ENCODE measurements at places on chromosomes 7 and 10.

DNA sequence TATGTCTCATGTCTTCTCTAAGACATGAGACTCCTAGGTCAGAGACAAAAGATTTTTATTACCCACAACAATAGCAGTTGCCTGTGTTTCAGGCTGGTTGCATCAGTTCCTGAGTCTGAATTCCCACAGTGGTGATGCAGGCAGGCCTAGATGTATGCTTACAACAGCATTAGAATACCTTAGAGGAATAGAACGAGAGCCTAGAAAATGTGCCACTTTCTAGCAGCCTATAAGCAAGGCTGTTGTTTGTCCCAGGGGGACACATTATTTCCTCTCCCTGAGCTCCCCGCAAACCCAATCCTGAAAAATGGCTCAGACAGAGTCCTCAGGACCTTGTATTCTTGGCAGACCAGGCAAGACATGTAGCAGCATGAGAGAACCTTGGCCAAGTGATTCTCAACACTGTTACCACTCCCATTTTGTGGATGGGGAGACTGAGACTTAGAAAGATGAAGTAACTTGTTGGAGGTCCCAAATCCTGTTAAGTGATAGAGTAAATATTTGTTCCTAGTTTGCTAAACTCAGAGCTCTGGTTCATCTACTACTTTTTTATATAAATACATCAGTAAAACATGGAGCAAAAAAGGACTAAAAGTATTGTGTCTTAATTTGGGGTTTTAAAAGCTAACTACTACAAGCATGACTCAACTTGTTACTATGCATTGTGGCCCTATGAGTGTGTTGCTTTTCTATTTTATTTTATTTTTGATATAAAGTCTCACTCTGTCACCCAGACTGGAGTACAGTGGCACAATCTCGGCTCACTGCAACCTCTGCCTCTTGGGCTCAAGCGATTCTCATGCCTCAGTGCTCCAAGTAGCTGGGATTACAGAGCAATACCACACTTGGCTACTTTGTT lies 14.2 kb downstream of the VTI1A start:
- no peak for DNase-seq

DNA sequence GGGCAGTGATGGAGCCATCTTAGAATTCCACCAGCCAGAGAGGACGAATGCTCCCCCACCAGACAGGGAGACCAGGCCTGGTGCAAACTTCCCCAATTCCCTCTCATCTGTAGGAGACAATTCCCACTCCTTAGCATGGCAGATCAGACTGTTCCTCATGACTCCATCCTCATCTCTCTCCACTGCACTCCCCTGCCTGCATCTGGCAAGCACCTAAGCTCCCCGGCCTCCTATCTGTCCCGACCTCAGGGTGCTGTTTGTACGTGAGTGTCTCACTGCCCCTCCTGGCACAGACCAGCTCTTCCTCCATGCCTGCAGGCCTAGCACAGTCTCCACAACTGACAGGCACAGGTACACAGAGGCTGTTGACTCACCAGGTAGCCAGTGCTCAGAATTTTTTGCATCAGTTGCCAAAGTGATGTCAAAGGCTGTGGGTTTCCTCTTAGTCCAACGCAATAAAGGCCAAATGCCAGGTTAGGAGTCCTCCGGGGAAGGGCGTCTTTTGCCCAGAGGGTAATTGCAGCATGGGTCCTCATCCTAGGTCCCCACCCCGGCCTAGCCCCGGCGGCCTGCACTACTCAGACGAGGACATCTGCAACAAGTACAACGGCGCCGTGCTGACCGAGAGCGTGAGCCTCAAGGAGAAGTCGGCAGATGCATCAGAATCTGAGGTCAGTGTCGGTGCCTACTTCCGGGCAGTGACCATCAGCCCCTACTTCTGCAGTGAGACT lies 436.8 kb upstream of the FOXK1 start:
- DNase-seq = no peak

- DNase-seq = peak; percentile 30
Observed at GRCh38 chr10:16470747-16471146, 33.9 kb downstream of the PTER start.

DNA sequence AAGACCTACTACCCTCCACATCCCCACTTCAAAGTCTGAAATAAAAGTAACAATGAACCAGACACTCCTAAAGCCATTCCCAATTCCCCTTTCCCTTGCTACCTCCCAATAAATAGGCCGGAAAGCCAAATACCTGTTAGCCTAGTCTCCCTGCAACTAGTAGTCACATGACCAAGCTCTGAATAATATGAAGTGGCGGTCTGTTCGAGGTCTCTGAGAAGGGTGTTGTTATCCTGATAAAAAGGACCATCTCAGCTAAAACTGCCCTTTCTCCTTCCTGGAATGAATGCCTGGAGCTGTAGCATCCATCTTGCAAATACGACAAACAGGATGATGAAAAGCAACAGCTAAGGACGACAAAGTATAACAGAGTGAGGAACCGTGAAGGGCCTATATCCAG lies 6.0 kb downstream of the KIF5B start:
- no peak for DNase-seq

- no peak for DNase-seq
Observed at GRCh38 chr7:12553416-12553815, 17.1 kb upstream of the SCIN start.

- no peak for DNase-seq
Observed at GRCh38 chr7:35657125-35657524, 37.8 kb downstream of the HERPUD2 start.

- no peak for DNase-seq
Observed at GRCh38 chr10:30093303-30093950, 34.0 kb upstream of the JCAD start.

DNA sequence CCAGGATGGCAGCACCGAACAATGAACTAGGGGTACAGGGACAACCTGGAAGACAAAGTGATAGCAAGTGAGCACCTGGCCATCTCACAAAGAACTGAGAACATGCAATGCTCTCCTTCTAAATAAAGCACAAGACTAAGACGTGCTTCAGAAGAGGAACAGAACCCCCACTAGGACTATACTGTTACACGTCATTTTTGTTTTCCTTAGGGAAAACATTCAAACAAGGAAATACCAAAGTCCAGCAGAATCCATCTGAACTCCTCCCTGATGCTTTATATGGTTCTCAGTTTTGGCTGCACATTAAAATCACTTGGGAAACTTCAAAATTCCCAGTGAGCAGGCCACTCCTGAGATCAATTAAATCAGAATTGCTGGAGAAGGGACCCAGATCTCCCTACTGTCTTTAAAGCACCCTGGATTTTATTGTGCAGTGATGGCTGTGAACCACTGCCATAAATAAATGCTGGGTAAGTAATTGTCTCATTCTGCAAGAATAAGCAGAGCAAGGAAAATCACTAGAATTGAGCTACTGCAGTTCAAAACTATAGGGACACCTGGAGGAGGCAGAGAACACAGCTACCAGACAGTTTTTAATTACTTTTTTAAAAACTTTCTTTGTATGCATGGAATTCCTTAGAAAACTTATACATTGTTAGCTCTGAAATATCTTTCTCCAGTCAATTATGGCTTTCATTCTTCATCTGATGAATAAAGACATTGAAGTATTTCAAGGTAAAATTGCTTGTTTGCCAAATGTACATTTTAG lies 866.5 kb upstream of the GHITM start:
- DNase-seq = no peak

- DNase-seq = no peak
Observed at GRCh38 chr10:43323245-43323644, 48.2 kb upstream of the FXYD4 start.

- DNase-seq = no peak
Observed at GRCh38 chr10:127976701-127977356, 69.9 kb downstream of the PTPRE start.

DNA sequence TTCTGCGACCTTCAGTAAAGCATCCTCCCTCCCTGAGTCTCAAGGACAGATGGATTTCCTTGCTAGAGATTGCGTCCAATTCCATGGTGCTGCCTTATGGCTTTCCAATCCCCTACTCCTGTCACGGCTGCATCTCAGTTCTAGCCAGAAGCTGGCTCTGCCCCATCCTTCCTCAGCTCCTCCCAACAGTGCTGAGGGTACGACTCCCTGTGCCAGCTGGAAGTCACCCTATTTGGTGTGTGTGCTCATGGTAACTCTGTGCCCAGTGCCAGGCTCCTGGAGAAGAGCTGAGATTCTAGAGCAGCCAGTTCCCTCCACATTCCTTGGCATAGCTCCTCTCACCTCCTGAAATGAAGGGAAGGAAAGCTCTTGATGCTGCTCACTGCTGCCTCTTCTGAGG lies 185.0 kb upstream of the PODXL start:
- DNase-seq = no peak

- no peak for DNase-seq
Observed at GRCh38 chr7:56121440-56121839, 5.2 kb upstream of the NUPR2 start.

DNA sequence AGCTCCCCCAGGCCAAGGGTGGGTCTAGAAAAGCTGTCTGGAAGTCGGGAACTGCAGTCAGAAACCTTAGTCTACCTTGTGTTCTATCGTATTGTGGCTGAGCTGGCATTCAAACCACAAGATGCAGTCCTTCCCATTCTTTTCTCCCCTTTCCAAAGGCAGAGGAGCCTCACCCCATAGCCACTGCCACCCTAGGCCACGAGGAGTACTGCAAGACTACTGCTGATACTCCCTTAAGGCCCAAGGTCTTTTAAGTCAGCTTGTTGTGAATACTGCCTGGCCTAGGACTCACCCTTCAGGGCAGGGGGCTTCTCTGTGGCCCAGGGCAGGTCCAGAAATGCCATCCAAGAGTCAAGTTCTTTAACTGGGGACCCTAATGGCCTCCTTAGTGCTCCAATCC lies 214.5 kb upstream of the CNTNAP2 start:
- DNase-seq = no peak

- no peak for DNase-seq
Observed at GRCh38 chr7:95105627-95106026, 198.2 kb downstream of the PPP1R9A start.

GRCh38 chr7:11895337-11895736 lies 63.3 kb upstream of the THSD7A start:
- DNase-seq = no peak

DNA sequence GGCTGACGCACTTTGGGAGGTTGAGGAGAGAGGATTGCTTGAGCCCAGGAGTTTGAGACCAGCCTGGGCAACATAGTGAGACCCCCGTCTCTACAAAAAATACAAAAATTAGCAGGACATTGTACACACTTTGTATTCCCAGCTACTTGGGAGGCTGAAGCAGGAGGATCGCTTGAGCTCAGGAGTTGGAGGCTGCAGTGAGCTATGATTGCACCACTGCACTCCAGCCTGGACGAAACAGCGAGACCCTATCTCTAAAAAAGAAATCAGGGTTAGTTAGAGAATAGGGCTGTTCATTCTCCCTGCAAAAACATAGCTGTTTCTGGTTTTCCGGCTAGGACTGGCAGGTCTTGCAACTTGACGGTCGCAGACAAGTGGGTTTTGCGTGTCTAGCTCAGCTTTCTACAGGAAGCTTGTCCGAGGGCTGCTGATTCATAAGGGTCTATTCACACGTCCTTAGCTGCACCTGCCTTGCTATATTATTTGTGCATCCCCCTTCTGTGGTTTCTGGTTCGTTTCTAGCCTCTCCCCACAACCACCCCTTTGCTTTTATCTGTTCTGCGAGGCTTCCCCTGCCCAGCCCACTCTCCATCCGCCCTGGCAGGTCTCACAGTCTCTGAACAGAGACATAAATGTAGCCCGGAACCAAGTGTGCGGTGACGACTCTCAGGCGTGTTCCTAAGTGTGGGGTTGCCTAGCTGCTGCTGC lies 10.7 kb downstream of the AMZ1 start:
- no peak for DNase-seq

DNA sequence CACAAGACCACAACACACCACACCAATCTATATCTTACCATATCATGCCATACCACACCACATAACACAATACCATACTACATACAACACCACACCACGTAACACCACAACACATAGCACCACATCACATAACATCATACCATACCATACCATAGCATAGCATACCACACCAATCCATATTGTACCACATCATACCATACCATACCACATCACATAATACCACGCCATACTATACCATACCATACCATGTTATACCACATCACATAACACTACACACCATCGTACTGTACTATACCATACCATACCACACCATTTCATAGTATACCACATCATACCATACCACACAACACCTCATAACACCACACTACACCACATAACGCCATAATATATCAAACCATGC lies 335.2 kb upstream of the VWC2 start:
- DNase-seq = no peak

DNA sequence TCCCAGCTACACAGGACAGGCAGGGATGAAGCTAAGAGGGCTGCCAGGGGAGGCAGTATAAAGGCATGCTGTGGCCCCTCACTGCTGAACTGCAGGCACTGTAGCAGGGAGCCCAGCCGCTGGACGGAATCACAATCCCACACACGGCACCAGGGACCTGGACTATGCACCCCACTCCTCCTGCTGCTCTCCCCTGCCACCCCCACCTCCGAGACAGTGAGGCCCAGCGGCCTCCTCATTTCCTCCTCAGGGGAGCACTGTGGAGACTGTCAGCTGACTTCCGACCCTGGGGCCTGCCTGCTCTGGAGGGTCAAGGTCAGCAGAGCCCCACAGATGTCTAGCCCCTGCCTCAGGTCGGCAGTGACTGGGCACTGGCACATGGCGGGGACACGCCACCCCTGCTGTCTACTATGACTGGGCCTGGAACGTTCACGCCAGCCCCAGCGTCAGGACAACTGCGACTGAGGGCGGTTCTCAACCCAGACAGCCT lies 92.7 kb downstream of the FAM53B start:
- DNase-seq = no peak

GRCh38 chr7:16398146-16399017 lies 23.0 kb downstream of the CRPPA start:
- no peak for DNase-seq

DNA sequence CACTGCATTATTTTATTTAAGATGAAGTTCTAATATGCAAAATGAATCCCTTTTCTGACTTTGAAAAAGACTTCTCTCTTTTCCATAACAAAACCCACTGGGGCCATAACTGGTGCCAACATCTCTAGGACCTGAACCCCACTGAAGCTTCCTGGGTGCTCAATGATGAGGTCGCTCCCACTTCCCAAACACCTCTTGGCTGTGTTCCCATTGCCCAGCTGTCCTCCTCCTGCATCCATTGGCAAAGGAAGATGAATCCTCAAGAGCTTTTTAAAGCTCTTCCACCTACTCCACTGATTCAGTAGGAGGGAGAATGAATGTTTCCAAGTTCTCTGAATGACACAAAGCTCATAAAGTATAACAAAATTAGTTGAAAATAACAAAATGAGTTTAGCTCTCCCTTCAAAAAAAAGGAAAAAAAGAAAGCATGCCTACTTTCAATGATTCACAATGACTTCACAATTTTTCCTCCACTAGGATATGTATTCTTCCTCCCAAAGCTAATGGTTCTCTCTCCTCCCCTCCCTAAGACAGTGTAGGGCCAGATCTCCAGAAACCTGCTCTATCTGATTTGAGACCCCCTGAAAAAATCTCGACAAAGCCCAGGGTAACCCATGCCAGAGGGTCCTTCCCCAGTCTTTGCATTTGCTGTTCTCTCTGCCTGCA lies 64.8 kb downstream of the SORBS1 start:
- DNase-seq = no peak
